AG08396 (cell line): ENCODE measurements at places on chromosomes 2 and 18.

- no peak for DNase-seq
Measured at GRCh38 chr2:74036450-74037195, 51.9 kb downstream of the TET3 start.

DNA sequence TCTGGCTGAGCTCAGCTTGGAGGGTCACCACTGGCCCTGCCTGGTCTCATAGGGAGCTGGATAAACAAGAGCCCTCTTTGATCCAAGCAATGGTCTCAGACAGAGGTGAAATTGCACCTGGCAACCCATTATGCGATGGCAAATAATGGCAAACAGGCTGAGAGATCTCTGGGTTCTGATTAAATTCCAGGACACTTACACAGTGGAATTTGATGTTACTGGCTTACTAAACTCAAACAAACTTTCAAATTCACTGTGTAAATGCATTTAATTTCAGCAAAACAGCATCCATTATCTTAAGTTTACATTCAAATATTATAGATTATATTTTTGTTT is 19.5 kb upstream of the STAT4 start:
- no peak for DNase-seq

- DNase-seq = no peak
Measured at GRCh38 chr18:48290162-48290926, 118.8 kb downstream of the ZBTB7C start.

GRCh38 chr2:50513724-50514123 is 518.2 kb downstream of the NRXN1 start:
- DNase-seq = no peak

DNA sequence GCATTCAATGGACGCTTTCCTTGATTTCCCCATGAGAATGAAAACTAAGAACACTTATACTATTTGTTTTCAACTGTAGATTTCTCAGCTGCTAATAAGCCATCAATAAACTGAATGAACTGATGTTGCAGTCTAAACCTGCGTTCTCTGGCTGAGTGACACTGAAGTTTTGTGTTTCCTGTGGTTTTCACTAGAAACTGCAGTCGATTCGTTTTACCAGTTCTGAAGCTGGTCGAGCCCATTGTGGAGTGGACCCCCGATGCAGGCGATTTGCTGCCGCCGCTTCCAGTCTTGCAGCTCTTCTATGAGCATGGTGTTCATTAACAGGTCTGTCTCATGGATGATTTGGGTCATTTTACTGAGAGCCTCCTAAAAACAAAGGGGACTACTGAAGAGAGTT is 50.6 kb upstream of the STAT1 start:
- DNase-seq = no peak

DNA sequence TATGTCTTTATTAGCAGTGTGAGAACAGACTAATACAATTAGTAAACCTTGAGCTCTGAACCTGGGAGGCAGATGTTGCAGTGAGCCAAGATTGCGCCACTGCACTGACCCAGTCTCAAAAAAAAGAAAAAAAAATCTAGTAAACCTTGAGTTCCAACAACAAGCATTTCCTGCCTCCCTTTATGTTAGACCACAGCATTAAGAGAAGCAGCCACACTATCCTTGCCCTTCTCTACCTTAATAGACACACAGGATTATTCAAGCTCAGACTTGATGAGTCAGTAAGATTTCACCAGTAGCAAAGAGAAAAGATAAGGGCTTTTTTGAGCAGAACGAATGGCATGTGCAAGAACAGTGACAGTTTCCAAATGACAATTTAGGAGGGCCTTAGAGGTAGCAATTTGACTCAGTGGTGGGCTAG is 18.0 kb upstream of the GLS start:
- DNase-seq = no peak
